T-helper 1 cell (primary cell): ENCODE measurements at places on chromosomes 4 and X.

GRCh38 chr4:77805840-77806239 is 13.3 kb downstream of the CNOT6L start:
- DNase-seq, result no peak

- DNase-seq, result no peak
These were observed 52.6 kb downstream of the RNF150 start for GRCh38 chr4:141080668-141081067.

DNA sequence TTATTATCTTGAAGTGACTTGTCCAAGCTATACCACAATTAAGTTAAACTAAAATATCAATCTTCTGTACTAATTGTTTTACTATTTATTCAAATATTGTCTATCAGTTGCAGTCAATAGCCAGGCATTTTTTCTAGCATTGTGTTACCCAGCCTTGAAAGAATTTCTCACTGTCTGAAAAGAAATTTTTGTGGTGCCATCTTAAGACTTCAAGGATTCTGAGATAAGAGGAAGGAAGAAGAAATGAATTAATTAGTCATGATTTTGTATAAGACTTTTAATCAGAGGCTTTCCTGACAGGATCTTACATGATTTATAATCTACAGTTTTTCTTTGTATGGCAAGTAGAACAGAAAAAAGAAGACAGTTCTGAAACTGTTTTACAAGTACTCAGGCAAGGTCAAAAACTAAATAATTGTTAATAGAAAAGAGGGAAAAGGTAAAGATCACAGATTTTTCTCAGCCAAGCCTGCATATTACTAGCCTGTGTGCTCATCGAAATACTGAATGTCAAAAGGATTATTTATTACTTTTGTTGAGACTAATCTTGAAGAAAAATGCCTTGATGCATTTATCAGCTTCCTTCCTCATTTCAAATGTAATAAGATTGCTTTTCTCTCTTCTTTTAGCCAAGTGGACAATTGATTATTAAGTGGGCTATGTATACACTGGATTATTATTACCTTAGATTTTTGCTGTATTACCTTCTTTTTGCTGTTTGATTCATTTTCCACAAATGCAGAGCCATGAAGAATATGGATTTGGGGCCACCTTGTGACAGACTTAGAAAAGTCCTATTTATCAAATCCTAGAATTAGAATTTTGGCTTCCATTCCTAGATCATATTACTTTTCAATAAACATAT is 53.8 kb downstream of the CXCL1 start:
- no peak for DNase-seq

GRCh38 chr4:121898150-121898549 is 27.9 kb upstream of the BBS7 start:
- DNase-seq, result no peak
